ENCODE measurements at places on chromosomes 12 and 14.

DNA sequence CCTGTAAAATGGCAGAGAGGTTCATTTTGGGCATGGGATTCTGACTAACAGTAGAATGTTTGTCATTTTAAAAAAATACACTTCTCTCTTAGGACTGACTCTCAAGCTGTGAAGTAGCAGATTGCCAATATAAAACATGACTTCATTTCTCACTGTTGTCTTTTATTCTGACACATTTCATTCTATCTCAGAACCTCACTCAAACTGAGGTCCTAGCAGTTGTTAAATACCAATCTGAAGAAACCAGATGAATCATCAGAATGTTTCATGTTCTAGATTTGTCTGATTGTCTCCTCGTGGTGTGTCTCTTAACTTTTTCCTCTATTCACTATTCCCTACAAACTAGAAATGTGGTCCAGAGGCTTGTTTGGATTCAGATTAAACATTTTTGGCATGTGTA is 276.5 kb upstream of the NPAS3 start:
- no peak for DNase-seq

DNA sequence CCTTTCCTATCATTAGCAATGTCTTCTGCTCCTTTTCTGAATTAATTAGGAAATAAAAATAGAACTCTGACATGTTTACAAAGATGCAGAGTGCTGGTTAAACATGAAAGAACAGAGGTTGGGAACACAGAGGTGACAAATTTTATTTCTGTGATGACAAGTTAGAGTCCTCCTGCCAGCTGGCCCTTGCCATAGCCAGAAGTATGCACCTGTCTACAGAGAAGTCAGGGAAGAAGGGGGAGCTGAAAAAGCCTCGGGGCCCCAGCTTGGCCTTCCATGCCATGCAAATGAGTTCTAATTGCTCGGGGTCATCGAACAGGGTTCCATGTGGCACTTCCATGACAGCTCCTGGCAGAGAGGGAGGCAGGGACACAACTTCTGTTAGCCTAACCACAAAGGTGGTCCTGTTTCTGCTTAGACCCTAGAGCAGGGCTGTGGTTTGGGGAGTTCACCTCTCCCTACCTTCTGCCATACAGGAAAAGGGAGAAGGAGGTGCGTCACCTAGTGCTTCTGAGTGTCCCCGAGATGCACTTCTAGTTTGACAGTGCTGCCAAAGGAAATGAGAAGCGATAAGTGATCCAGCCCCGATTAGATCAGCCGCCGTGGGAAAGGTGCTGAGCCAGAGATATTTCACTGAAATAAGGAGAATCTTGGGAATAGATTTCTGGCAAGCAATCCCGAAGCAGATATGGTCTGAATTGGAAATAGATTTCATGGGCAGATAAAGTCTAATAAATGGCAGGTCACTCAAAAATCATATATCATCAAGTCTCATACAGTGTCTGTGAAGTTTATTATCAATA is 155.8 kb upstream of the FOXN3 start:
- DNase-seq = no peak

- no peak for DNase-seq
These were observed 50.5 kb downstream of the HSPB8 start for GRCh38 chr12:119229205-119229604.

DNA sequence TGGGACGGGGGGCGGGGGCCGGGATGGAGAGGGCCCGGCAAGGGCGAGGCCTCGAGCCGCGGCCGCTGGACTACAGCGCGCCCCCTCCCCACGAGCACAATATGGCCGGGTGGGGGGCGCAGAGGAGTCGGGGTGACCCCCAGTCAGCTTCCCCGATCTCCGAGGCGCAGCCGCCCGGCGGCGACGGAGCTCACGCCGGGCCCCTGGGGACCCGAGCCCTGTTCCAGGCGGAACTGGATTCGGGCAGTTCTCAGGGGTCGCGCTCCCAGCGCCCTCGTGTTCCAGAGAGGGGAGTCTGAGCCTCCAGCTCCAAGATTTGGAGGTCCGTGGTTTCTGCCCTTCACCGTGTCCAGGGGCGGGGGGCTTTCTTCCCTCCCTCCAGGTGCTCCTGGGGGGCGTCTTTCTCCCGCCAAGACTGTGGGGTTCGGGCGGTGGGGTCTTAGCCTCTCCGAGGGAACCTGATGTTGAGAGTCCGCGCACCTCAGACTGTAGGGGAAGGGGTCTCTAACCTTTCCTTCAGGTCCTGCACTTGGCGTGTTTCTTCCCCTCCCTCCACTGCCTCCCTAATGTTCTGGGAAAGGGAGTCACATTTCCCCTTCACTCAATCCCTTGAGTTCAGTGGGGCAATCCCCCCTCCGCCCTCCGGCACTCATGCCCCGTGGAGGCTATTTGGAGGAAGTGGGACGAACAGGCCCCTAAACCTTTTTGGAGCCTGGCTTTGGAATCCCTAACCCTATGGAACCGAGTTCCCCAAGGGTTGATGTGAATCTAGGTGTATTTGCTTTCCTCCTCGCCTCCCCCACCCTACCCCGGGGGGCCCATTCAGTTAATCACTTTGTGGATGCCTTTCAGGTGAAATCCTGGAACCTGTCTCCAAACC is 584 bp downstream of the ACVR1B start:
- no peak for DNase-seq

GRCh38 chr12:53756300-53757100 is 4.7 kb upstream of the CISTR start:
- no peak for DNase-seq

GRCh38 chr14:93543766-93544165 is 113.0 kb downstream of the UNC79 start:
- DNase-seq = no peak

- peak; percentile 87 for DNase-seq
These were observed at the start of the genes NUP37 and PARPBP for GRCh38 chr12:102119674-102120563. Gene NUP37 (minus strand): TSS chr12:102120114. CDS start chr12:102118518, 1,596 bp downstream. Gene PARPBP (plus strand): TSS chr12:102120183. CDS start chr12:102123889, 3,706 bp downstream.

DNA sequence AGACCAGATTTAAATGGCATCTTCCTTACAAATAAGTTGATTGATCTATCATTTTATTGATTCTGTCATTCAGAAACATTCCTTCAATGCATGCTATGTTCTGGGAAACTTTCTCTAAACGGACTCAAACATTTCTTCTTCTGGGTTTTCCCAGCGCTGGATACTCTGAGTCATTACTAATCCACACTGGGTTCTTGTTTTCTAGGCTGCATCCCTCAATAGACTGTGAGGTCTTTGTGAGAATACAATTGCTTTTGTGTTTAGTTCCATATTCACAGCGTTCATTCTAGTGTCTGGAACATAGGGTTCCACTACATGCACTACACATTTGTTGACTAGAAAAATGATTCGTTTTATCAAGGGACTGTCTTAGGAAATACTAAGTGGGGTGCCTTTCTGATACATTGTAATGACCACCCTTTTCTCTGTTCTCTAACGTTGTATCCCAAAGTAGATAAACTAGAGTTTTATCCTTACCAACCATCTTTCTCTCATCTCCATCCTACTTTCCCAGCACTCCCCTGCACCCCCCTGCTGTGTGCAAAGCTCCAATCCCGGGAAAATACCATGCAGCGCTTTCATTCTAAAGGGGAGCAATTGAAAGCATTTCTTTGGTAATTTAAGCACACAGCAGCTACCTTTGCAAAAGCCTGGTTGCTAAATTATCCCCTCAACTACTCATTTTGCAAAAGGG is 878.7 kb downstream of the DIO2 start:
- DNase-seq = no peak

DNA sequence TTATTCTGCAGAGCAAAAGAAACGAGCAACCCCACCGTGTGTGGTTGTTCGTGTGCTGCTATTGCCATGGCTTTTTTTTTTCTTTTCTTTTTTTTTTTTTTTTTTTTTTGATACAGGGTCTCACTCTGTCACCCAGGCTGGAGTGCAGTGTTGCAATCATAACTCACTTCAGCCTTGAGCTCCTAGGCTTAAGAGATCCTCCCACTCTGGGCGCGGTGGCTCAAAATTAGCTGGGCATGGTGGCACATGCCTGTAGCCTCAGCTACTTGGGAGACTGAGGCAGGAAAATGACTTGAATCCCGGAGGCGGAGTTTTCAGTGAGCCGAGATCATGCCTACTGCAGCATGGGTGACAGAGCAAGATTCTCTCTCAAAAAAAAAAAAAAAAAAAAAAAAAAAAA is 144.2 kb downstream of the ESR2 start:
- DNase-seq = no peak

DNA sequence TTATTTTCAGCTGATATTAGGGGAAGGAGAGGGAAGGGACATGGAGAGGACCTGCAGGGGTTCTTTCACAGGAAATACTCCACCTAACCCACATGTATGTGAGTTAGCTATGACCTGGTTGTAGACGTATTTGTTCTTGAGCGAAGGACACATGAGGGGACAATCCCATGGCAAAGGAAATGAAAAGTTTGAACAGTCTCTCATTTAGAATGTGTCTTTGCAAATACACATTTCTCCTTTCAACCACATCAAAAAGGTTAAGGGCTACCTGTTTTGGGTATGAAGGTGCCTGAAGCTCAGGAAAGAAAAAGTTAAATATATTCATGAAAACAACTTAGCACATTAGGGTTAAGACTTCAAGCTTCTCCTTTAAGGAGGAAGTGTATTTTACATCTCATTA is 7.4 kb downstream of the PYGL start:
- no peak for DNase-seq

- DNase-seq = peak; percentile 10
These were observed 11.1 kb downstream of the EXOC3L4 start for GRCh38 chr14:103105580-103106150.

DNA sequence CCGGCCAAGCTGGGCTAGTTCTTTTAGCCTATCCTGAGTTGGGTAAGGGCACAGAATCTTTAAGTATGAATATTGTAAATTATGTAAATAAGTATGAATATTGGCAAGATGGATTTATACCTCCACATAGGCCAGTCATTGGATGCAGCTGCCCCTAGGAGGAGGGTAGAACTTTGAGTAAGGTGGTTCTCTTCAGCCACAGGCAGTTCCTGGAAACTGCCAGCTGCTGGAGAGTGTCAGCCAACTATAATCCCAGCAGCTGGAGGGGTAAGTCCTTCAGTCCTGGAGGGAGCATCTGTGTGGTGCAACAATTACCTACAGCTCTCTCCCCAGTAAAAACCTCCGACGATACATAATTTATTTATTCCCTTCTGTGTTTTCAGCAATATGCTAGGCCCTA is 65.8 kb upstream of the TMPO start:
- no peak for DNase-seq

GRCh38 chr12:22702690-22703089 is 77.7 kb downstream of the ETNK1 start:
- DNase-seq = no peak

DNA sequence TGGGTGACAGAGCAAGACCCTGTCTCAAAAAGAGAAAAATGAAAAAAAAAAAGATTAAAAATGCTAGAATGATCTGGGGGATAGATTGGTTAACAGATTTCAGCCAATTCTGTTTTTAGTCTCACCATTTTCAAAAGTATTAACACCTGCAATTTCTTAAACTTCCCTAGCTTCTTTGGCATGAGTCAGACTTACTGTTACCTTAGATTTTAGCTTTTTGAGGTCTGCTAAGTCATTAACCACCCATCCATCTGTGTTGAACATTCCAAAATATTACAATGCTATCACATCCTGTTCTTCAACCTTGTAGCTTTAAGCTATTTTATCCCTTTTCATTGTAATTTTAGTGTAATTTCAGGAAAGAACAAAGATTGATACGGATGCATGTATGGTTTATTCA is 59.3 kb downstream of the PPP1R13B start:
- DNase-seq = no peak

DNA sequence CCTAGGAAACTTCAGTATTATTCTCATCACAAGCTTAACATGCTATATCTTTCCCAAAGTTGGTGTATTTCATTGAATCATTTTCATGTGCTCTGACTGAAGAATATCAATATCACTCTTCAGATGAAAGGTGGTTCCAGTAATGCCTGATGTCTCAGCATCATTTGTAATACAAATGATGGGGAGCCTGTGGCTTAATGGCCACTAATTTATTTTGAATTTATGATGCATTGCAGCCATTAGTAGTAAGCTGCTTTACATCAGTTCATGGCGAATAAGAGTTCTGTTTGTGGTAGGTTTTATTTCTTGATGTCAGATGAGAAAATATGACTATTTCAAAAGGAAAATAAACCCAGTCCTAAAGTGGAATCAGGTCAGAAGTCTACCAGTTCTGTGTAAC is 139.4 kb downstream of the SLC16A7 start:
- no peak for DNase-seq

DNA sequence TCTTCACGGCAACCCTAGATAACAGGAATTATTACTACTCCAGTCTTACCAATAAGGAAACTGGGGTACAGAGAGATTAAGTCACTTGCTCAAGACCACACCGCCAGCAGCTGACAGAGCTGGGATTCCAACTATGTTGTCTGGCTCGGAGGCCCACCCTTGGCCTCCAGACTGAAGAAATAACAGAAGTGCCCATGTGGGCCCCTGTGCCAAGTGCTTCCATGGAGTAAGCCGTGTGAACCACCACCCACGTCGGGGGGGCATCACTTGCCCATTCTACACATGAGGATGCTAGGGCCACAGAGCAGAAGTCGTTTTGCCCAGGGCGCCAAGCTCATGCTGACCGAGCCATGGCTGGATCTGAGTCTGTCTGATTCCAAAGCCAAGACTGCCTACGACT is 926 bp upstream of the CMKLR1 start:
- no peak for DNase-seq

Data from hematopoietic multipotent progenitor cell treated with erythropoietin and hydrocortisone succinate and interleukin-3 and kit ligand, for 17 days (in vitro differentiated cells).